ENCODE measurements at places on chromosomes 7 and 10. TPM values are rescaled to one million over a fixed set of nuclear protein-coding genes. Genes with fewer than 3 reads are reported as not detected.

GRCh38 chr7:112084520-112084971 is 121.7 kb downstream of the DOCK4 start:
- no peak for DNase-seq

- DNase-seq = peak; percentile 67
These were observed 90.3 kb downstream of the MYL10 start for GRCh38 chr7:101538596-101539459.

DNA sequence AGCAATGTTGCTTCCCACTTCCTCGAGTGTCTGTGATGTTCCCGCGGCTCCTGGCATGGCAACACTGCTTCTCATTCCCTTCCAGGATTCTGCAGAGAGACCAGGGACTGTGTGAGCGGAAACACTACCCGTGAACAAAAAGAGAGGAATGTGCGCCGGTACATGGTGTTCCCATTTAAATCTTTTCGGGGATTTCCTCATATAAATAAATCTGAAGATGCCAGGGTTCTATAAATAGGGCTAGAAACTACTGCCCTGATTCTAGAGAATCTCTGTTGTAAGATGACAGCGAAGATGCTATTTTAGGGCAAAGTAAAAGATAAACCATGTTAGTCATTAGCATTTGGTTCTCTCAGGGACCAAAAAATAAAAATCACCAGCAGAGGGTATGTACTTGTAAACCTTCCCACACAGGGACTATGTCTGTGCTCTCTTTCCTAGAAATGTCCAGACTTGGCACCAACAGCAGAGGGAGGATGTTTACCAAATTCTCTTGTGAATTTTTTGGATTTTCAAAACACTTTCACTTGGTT is 92.2 kb upstream of the DDC start:
- no peak for DNase-seq

DNA sequence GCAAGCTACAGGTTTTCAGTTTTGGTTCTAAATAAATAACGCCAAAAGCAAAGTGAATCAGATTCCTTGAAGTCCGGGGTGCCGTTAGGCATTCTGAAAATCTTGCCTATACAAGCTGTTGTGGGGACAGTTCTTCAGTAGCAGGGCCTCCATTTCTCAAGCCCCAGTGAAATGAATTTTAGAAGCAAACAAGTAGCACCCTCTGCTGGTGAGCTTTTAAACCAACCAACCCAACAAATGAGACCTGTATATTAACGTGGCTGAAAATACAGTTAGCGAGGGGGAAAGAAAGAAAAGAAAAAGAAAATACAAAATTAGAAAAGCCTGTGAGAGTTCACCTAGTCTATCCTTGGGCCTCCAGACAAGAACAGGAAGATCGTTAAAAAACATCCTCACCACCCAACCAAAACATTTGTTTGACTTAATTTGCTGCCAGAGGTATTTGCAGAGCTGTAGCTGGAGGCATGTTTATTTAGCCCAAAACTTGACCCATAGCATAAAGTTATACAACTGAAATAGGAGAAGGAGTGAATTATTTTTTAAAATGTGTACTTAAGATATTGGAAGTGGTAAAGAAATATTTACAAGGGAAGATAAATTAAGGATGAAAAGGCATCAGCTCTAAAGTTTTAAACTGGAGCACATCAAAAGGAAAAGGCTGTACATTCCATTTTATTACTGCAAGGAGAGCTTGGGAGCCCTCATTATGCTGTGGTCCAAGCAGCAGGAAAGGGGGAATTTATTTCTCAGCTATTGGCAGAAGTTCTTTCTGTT is 98.9 kb downstream of the DYNC1I1 start:
- no peak for DNase-seq

GRCh38 chr7:138468244-138469123 is 8.4 kb downstream of the TRIM24 start:
- no peak for DNase-seq

DNA sequence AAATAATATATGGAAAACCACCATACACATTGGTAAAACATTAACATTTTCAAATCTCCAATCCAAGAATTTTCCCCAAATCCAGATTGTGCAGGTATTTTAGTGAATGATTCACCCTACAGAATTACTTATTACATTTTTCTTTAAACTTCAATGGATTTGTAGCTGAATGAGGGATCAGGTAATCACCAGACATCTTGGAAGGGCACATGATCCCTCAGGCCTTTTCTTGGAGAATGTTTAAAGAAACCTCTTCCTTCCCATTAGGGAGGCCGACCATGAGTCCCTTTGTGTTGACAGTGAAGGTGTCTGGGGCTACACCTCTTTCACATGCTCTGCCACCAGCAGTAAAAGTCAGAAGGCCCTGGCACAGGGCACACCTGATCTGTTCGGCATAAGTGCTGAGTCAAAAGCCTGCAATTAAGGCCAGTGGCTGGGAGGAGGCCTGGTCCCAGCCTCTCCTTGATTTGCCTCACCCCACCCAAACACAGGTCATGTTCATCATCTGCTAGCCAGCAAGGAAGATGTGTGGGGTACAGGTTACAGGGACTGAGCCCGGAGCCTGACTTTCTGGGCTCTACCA is 207.7 kb downstream of the SNX10 start:
- DNase-seq = no peak

DNA sequence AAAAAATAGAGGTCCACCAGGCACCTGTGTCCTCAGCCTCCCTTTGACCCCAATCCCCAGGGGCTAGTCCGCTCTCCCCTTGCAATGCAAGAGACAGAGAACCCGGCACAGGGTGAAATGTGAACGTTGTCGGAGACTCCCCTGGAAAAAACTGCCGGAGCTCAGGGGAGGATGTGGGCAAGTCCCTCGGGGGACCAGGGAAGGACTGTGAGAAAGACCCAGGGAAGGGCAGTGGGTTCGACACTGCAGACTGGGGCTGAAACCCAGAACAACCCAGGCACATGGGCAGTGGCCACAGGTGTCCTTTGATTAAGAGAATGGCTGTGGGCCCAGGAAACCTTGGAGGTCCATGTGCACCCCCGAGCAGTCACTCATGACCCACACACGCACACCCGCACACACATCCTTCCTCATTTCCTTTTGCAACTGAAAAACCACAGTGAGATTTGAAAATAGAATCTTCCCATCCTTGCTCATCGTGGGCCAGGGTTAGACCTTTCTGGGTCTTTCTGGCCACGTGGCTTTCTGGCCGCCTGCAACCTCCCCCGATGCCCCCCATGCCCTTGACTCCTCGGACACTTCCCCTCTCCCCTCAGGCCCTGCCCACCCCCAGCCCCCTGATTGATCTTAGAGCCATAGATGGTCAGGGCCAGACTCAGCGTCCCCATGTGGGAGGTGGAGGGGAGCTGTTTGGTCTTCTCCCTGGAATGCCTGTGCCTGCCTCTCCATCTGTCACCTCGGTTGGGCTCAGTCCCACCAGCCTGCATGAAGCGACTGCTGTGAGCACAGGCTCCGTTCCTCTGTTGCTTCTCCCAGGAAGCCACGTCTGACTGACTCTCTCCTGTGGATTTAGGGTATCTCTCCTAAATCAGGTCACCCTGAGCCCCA is 7.9 kb downstream of the LAT2 start:
- peak; percentile 36 for DNase-seq

Gene FKBP6
- not detected for total RNA-seq

Gene AKR1B1
- 102 TPM for total RNA-seq

Gene ASAH2B
- total RNA-seq = 3.1 TPM

Gene LIPN
- total RNA-seq = not detected

Gene C7orf57
- total RNA-seq = 0.71 TPM

Gene GIMAP7
- 42.5 TPM for total RNA-seq

Gene OR2A42
- total RNA-seq = not detected

Gene BTBD16
- not detected for total RNA-seq
